ENCODE measurements at places on chromosomes 12 and 14.

DNA sequence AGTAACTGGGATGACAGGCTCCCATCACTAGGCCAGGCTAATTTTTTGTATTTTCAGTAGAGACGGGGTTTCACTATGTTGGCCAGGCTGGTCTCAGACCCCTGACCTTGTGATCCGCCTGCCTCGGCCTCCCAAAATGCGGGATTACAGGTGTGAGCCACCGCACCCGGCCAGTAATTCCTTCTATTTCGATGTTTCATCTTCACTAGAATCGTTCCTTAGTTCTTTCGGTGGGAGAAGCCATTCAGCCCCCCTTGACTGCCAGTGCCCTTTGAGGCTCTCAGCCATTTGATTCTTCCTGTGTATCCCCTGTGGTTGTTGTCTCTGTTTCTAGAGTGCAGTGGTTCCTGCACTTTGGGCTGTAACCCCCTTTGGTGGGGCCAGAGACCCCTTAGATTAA is 174.1 kb downstream of the ETV6 start:
- no peak for DNase-seq

- DNase-seq, result no peak
These were observed 3.9 kb downstream of the BLTP3B start for GRCh38 chr12:100138803-100139098.

DNA sequence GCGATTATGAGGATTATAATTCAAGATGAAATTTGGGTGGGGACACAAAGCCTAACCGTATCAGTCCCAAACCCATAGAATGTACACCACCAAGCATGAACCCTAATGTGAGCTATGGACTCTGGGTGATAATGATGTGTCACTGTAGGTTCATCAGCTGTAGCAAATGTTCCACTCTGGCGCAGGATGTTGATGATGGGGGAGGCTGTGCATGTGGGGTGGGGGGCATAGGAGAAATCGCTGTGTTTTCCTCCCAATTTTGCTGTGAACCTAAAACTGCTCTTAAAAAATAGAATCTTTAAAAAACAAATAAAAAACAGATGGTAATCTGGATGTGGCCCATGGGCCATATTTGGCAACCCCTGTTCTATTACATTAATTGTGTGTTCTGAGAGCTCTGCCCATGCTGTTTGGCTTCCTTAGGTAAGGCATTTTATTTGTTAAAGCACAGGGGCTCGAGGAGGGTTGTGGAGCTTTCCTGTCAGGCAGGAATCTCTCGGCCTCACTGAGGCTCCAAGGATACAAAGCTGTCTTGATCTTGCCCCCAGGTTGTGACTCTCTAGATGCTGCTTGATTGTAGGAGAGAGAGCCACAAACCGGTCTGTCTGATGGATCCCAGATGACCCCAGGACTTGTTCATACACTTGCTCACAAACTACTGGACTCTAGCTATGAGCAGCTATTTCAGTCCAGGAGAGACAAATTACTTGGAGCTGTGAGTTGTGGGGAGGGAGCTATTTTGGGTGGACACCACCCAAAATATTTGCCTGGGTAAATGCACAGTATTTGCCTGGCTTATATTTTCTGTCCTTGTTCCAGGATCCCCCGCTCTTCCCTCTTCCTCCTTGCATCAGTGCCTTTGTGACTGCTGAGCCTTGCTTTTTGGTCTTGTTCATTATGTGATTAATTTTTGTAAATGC is 340.2 kb downstream of the MED13L start:
- DNase-seq, result no peak

DNA sequence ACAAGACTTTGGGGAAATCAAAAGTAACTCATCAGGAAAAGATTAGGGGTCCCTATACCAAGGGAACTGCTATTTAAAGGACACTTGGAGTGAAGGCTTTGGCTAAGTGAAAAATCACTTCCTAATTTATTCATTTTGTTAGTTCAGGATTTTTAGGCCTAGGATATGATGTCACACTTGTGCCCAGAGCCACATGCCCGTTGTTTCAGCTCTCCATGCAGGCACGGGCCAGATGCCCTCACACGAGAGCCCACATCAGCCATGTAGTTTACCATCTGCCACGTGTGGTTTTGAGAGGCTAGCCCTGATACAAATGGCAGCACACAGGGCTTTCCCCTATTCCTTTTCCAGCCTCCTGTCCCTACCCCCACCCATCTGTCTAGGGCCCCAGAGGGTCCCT is 11.9 kb upstream of the LRP1-AS start:
- no peak for DNase-seq

DNA sequence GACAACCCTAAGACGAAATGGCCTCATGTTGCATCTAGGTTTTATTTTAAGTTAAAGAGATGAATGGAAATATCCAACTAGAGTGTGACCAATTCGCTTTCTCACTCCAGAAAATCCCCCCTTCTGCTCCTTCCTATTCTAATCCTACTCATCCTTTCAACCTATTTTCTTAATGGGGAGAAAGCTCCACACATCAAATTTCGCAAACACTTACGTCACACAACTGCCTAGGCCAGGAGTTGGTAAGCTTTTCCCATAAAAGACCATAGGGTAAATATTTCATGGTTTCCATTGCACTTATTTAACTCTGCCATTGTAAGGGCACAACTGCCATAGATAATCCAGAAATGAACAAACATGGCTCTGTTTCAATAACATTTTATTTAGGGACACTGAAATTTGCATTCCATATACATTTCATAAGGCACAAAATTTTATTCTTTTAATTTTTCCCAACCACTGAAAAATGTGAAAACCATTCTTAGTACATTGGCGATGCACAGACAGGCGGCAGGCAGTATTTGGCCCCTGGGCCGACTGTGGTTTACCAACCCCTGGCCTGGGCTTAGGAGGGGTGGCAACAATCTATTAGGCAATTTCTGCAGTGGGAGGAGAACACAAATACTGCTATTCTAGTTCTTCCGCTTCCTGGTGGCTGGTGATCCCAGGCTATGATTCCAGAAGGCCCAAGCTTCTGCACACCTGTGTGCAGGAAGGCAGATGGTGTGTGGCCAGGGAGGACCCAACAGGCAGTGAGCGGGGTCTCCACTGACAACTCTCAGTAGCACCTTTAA is 67.2 kb upstream of the FOXN3 start:
- DNase-seq, result no peak

DNA sequence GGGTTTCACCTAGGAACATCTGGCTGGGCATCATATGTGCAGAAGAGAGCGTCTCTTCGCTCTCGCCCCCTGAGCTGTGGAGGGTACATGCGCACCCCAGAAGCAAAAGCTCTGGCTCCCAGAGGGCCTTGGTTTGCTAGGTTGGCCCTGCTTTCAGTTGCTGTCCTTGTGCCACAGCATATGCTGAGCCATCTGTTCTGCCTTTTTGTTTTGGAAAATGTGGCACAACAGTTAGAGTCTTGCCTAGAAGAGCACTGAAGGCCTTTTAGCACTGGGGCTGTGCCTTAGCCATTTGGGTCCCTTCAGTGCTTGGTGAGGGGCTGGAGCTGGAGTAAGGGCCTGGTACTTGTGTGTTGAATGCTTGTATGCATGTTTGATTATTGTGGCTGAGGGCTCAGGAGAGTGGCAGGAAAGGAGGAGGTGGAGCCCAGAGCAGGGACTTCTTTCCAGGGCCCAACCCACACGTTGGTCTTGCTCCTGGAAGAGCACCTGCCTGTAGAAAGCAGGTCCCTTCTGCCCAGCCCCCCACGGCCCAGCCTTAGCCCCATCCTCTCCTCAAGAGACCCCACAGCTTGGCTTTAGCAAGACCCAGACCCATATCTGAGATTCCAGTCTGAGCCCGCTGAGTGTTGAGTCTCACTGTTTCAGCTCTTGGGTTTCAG is 113.7 kb downstream of the SLC25A47 start:
- DNase-seq, result no peak
